ENCODE measurements at places on chromosomes 2 and 18. TPM values are rescaled to one million over a fixed set of nuclear protein-coding genes. Genes with fewer than 3 reads are reported as not detected.

Gene EGR4
- total RNA-seq: not detected

Gene METTL4
- 11.5 TPM for total RNA-seq

DNA sequence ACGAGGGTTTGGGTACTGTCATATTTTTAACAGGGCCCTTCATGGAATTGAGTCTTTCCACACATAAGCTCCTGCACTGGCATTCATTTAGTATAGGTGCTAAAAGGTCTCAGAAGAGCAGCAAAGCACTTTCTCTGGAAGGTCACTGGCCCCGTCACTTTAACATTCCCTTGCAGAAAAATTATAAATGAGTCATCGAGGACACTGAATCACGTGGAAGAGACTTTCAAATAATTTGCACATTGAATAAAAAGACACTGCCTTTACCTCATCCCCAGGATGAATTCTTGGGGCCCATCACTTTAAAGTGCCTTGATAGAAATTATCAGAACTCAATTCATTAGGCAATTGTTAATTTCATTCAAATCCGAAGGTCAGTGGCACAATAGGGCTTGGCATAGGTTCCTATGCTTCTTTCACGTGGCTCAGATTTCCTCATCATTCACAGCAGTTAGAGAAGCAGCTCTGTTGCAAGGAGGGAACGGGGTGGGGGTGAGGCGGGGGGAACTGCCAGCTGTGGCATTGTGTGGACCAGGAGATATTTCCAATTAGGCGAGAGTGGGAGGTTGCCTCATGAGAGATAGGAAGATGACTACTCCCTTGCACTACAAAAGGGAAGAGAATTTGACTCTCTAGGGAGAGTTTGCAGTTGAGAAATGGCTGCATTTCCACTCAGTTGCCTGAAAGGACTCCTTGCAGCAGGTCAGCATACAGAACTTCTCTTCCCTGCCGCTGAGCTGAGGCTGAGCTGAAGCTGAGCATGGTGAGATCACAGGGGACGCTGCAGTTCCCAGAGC is 86.3 kb upstream of the NPAS2 start:
- H3K27ac ChIP-seq: no peak overlapping the region
- DNase-seq: no peak
- H3K4me1 ChIP-seq: no peaks in the 10 kb centered on the region
- no peaks in the 10 kb centered on the region for H3K36me3 ChIP-seq
- no peak overlapping the region for H3K4me3 ChIP-seq

DNA sequence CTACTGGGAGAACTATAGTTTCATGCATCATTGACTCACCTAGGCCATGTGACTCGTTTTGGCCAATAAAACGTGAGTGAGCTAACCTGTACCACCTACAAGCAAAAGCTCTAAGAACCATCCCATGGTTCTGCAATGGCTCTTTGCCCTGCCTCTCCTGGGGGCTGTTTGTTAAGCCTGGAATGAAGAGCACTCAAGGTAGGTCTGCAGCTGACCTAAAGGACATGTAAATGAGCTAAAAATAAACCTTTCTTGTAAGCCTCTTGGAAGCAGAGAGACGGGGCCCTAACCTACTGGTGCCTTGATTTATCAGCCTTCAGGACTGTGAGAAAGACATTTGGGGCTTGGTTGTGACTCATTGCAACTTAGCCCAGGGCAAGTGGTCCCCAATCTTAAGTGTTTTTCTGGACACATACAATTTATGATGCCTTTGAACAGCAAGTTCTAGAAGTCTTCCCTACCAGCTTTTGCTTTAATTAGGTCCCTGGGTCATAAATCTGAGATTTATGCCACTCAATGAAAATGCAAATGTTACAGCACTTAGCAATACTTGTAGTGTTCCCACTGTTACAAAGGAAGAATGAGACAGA is 107.4 kb downstream of the OSBPL6 start:
- H3K27ac ChIP-seq: no peak overlapping the region
- H3K4me1 ChIP-seq: no peaks in the 10 kb centered on the region
- H3K36me3 ChIP-seq: no peaks in the 10 kb centered on the region
- no peak for DNase-seq

GRCh38 chr2:110865188-110865587 is 132.8 kb downstream of the ACOXL start:
- no peak for DNase-seq
- H3K4me3 ChIP-seq: no peak overlapping the region
- H3K27me3 ChIP-seq: no peaks in the 10 kb centered on the region
- H3K4me1 ChIP-seq: no peaks in the 10 kb centered on the region
- H3K36me3 ChIP-seq: no peaks in the 10 kb centered on the region

Gene CYBRD1
- total RNA-seq: 226 TPM

Gene GAREM2
- total RNA-seq: 4.4 TPM

- H3K27me3 ChIP-seq: no peaks in the 10 kb centered on the region
- H3K4me3 ChIP-seq: no peak overlapping the region
- H3K4me1 ChIP-seq: no peaks in the 10 kb centered on the region
- no peak for DNase-seq
Observed at GRCh38 chr2:218252509-218253231, 8.1 kb upstream of the GPBAR1 start.

GRCh38 chr2:121147766-121148165 is 137.2 kb downstream of the TFCP2L1 start:
- H3K27ac ChIP-seq: no peak overlapping the region
- H3K4me1 ChIP-seq: peaks cover 4% of the 10 kb centered on the region
- no peaks in the 10 kb centered on the region for H3K27me3 ChIP-seq
- DNase-seq: no peak
- H3K4me3 ChIP-seq: no peak overlapping the region

Gene ALLC
- not detected for total RNA-seq

Gene NFU1
- total RNA-seq: 64.8 TPM

Gene GALNT14
- 1.7 TPM for total RNA-seq

Gene ZSWIM2
- total RNA-seq: not detected

DNA sequence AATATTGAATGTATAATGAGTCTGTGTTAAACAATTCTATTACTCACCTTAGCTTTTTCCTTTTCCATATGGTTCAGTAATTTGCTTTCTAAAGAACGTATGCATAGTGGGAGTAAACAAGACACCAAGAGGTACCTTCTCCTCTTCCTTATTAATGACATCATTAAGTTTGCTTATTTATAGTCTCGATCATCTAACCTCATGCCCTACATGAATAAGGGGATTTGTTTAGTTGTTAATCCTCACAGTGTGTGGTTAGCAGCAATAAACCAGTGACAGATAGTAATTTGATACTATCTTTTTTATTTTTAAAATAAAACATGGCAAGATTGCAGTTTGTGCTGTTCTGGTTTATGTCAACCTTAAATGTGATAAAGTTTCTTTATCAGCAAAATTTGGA is 69.7 kb downstream of the COBLL1 start:
- no peaks in the 10 kb centered on the region for H3K36me3 ChIP-seq
- no peak overlapping the region for H3K4me3 ChIP-seq
- no peak overlapping the region for H3K27ac ChIP-seq
- H3K27me3 ChIP-seq: no peaks in the 10 kb centered on the region

Gene RGPD3
- 0.25 TPM for total RNA-seq

DNA sequence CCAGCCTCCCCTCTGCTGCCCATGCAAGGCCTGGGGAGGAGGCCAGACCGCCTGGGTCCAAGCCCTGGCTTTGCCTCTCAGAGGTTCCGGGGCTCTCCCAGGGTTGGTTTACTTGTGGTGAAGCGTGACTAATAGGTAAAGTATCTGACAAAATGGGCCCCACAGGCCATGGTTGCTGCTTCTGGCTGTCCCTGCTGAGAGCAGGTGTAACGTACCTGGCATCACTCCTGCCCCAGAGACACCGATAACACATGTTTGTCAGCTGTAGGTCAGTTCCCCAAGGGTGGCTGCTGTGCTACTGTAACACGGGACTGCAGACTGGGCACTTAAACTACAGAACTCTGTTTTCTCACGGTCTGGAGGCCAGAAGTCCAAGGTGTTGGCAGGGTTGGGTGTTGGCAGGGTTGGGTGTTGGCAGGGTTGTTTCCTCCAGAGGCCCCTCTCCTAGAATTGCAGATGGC is 34.1 kb downstream of the ODC1 start:
- no peak overlapping the region for H3K4me3 ChIP-seq
- H3K27ac ChIP-seq: no peak overlapping the region
- no peaks in the 10 kb centered on the region for H3K27me3 ChIP-seq
- H3K36me3 ChIP-seq: no peaks in the 10 kb centered on the region

Data from vagina (tissue), 2 donors.